Immature natural killer cell (primary cell): ENCODE measurements at places on chromosomes 5 and 9. TPM values are rescaled to one million over a fixed set of nuclear protein-coding genes. Genes with fewer than 3 reads are reported as not detected.

GRCh38 chr9:131270171-131271015 is 5.9 kb downstream of the FAM78A start:
- H3K36me3 ChIP-seq: peaks cover 2% of the 10 kb centered on the region
- peak overlapping the region; percentile 87 for H3K4me3 ChIP-seq
- peaks cover 90% of the 10 kb centered on the region for H3K4me1 ChIP-seq
- DNase-seq: peak; percentile 39
- no peaks in the 10 kb centered on the region for H3K27me3 ChIP-seq

CAVIN4 gene
- polyA plus RNA-seq: not detected

DNA sequence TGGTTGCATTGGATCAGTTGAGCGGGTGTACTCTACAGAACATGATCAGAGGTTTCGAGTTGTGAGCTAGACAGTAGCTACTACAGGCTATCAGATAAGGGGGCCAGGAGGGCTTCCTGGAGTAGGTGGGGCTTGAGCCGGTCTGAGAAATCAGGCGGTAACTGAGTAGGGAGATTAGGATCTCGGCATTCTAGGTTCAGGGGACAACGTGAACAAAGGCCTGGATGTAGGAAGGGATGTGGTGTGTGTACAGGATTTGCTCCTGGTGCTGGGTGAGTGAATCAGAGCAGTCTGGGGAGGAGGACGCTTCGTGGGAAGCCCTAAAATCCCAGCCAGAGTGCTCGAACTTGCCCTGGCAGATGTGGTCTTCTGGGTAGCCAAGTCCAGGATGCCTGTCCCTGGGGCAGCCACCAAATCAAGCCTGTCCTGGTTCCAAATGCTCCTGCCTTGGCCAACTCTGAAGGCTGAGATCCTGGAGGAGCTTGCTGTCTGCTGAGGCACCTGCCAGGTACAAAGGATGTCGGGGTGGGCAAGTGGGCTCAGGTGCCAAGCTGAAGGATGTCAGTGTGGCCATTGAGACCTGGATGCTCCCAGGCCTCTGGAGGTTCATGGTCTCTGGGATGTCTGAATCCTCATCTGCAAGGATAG is 33.4 kb downstream of the STC2 start:
- no peak for DNase-seq
- peaks cover 10% of the 10 kb centered on the region for H3K4me1 ChIP-seq
- H3K27me3 ChIP-seq: peaks cover 10% of the 10 kb centered on the region
- no peak overlapping the region for H3K27ac ChIP-seq
- H3K36me3 ChIP-seq: no peaks in the 10 kb centered on the region

- H3K4me1 ChIP-seq: no peaks in the 10 kb centered on the region
- H3K27ac ChIP-seq: no peak overlapping the region
Observed at GRCh38 chr9:137178939-137179630, 7.2 kb upstream of the TMEM210 start.

NR6A1 gene
- not detected for polyA plus RNA-seq

GRCh38 chr9:85428230-85428629 is 313.5 kb downstream of the AGTPBP1 start:
- no peak for DNase-seq
- peaks cover 4% of the 10 kb centered on the region for H3K4me1 ChIP-seq
- no peak overlapping the region for H3K4me3 ChIP-seq
- H3K27me3 ChIP-seq: peaks cover 4% of the 10 kb centered on the region
- no peak overlapping the region for H3K27ac ChIP-seq
- no peaks in the 10 kb centered on the region for H3K36me3 ChIP-seq

DNA sequence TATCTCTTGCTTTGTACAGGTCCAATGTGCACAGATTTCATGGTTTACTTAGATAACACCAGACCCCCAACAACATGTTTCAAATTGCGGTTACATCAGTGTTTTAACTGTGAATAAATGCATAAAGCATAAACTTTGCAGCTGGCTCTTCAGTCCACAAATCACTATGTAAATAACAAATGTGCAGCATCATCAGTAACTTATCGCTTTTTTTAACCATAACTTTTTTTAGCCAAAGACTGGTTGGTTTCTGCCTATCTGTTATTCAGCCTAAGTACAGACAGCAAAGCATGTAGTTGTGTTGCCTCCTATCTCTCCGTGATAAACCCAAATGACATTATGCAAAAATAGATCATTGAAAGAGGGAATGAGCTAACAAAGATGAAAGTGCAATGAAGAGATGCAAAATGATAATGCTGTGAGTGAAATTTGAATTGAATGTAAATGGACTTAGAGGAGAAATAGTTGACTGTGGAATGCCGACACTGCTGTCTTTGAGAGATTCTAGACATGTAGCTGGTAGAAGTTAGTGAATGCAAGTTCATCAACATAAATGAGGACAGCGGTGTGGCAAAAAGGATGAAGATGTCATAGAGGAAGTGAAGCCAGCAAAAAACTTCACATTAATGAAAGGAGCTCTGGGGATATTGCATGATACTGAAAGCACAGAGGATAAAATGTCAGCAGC is 108.8 kb downstream of the PDE8B start:
- no peaks in the 10 kb centered on the region for H3K4me1 ChIP-seq
- no peak overlapping the region for H3K4me3 ChIP-seq
- no peak for DNase-seq
- peaks cover 1% of the 10 kb centered on the region for H3K27me3 ChIP-seq
- no peak overlapping the region for H3K27ac ChIP-seq

GRCh38 chr5:155406815-155407214 is 393.3 kb downstream of the KIF4B start:
- H3K4me3 ChIP-seq: no peak overlapping the region
- no peaks in the 10 kb centered on the region for H3K36me3 ChIP-seq
- no peaks in the 10 kb centered on the region for H3K27me3 ChIP-seq
- DNase-seq: no peak
